ENCODE measurements at places on chromosomes 7 and 10.

DNA sequence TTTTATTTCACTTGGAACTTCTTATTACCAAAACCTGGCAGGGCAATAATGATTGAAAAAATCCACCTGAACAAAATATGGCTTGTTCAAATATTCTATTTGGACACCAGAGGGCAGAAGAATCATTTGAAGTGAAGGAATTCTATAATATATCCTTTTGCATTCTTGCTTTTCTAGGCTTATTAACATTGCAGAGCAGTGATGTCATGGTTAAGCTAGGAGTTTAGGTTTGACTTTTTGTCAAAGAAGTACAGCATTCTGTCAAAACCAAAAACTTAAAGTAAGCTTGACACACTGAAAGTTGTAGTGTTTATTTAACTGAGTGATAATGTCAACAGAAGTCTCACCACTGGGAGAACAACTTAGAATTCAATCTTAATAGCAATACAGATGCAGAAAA lies 156.0 kb downstream of the SEMA3D start:
- no peak for DNase-seq

DNA sequence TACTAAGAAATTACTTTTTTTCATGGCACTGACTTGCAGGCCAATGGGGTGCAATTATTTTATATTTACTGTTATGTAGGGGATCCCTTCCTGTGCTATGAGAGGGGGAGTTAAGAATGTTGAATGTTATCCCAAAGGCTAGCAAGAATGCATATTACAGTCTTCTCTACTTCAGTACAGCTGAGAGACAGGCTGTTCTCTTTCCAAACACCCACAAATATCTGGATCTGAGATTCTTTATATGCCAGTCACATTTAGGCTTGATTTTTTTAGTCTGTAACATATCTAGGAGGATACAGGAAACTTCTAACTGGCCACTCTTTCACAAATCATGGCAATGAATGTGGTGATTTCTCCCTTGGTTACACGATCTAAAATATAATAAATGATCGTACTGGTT lies 266.4 kb upstream of the FZD8 start:
- no peak for DNase-seq

GRCh38 chr10:122113161-122113944 lies 124.4 kb downstream of the TACC2 start:
- DNase-seq, result no peak

DNA sequence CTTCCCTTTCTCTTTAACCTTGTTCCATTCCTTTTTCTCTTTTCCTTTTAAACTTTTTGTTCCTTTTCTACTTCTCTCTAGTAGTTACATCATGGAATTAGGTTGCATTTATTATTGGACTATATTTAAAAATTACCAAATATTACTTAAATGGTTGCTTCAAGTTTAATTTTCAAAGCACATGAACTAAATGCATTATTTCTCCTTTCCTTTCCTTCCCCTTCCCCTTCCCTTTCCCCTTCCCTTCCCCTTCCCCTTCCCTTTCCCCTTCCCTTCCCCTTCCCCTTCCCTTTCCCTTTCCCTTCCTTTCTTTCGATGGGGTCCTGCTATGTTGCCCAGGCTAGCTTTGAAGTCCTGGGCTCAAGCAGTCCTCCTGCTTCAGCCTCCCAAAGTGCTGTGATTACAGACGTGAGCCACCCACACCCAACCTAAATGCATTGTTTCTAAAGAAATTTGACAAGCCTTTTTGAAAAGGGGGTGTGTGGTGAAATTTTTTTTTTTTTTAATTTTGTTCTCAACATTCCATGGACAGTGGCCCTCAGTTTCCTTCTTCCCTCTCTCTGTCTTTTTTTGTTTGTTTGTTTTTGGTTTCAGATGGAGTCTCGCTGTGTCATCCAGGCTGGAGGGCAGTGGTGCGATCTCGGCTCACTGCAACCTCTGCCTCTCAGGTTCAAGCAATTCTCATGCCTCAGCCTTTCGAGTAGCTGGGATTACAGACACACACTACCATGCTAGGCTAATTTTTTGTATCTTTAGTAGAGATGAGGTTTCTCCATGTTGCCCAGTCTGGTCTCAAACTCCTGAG lies 31.2 kb downstream of the TMEM60 start:
- no peak for DNase-seq

DNA sequence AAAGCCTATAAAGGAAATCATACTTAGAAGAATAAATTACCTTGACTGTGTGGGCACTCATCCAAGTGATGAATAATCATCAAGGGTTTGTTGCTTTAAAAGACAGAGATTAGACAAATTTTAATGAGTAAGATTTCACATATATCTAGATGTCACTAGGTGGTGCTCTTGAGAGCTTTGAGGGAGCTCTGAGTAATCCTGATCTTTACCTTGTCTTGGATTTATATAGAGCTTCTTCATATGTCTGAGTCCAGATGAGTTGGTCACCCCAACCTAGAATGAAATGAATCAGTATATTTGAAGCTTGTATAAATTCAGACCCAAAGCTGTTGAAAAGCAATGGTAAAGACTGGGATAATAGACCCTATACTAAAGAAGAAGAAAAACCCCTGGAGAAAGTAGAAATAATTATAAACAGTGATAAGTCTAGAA lies 3.7 kb downstream of the AGR2 start:
- DNase-seq, result no peak

GRCh38 chr7:5594616-5595544 lies 171.2 kb upstream of the TNRC18 start:
- peak; percentile 82 for DNase-seq
